Mesenteric fat pad (tissue), 1 donor: ENCODE measurements at places on chromosomes 7 and 10. TPM values are rescaled to one million over a fixed set of nuclear protein-coding genes. Genes with fewer than 3 reads are reported as not detected.

DNA sequence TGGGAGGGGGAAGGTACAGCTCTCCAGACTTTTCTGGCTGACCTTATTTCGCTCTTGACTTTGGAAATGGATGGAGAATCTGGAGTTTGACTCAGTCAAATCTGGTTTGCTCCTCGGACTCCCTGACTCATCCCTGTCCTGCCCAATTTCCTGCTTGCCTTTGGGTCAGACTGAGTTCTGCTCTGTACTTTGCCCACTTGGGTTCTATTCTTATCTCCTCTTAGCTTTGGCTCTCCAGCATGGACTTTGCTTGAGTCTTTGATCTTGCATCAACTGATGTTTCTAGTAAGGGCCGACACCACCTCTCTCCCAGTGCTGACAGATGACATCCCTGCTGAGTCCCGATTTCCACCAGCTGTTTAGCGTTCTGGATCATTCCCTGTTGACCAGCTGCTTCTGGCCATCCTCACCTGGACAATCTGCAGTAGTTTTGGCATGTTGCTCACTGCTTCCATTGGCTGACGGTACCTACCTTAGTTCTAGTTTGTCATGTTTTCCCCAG, 335.3 kb downstream of the SUGCT start:
- DNase-seq: no peak

- no peak for DNase-seq
Observed at GRCh38 chr7:99789441-99790070, 5.6 kb upstream of the CYP3A4 start.

GRCh38 chr7:155692317-155692716, 47.9 kb downstream of the RBM33 start:
- no peak for DNase-seq

- DNase-seq: no peak
Observed at GRCh38 chr7:127886248-127886647, 145.0 kb downstream of the LRRC4 start.

DNA sequence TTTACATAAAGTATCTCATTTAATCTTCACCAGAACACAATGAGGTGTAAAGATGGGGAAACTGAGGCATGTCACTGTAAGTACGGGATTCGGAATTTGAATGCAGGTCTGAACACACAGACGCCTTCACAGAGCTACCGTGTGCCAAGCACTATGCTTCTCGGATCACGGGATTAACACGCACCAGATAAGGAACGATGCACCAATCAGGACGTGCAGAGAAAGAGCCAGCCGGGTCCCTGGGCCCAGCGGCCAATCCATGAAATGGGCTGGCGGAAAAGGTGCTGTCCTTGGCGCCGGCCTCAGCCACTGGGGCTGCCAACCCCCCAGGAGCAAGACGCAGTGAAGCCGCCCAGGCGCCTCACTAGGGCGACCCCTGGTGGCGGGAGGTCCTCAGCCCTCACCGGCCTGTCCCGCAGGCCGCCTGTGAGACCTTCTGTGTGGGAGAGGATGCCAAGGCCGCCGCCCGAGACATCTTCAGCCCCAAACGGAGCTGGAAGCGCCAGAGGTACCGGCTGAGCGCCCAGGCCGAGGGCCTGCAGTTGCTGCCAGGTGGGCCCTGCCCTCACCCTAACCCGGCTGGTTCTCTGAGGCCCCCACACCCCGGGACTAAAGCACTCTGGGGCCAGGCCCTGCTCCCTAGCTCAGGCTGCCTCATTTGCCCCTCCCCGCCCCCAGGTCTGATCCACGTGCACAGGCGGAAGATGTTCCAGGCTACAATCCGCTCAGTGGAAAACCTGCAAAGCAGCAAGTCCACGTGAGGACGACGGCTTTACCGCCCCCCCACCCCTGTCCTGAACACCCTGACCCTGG, 15.6 kb downstream of the ATG9B start:
- DNase-seq: no peak

- DNase-seq: no peak
Observed at GRCh38 chr10:6151087-6151977, 51.4 kb upstream of the PFKFB3 start.

- DNase-seq: no peak
Observed at GRCh38 chr10:94192974-94193373, 169.8 kb downstream of the NOC3L start.

- DNase-seq: no peak
Observed at GRCh38 chr10:61487506-61487905, 34.3 kb upstream of the TMEM26 start.

DNA sequence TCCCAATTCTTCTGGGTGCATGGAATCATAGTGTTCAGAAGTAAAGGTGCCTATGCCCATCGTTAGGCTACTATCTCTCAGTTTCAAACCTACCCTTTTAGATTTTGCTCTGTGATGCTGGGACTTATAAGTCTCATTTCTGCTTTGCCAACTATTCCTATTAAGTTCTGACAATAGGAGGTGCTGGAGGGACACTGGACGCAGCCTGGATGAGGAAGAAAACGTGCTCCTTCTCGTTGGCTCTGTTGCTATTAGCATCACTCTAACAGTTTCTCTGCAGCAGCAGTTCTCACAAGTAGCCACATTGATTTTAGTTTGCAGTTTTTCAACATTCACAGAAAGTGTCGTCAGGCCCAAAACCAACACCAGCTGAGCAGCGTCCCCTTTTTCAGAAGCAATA, 72.4 kb downstream of the ABCC2 start:
- no peak for DNase-seq

GRCh38 chr7:123751821-123752220, 3.0 kb upstream of the WASL start:
- DNase-seq: no peak

DNA sequence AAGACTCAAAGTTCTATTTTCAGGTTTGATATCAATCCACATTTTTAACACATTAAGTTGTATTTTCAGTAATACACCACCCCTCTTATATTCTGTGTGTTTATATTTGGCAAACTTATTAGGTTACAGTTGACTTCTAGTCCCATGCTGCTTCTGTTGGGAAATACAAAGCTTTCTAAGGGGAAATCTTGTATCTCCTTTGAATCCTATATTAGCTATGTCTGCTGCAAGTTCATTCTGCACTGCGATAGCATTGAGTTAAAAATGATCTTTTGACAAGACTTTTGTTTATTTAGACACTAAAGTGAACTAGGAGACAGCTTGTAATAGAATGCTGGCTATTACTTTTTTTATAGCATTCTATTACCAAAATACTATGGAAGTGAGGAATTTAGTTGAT, 625.1 kb upstream of the ANKRD30A start:
- DNase-seq: no peak

- DNase-seq: peak; percentile 73
Observed at GRCh38 chr10:1559311-1559710, 178.0 kb downstream of the ADARB2 start.

- no peak for DNase-seq
Observed at GRCh38 chr10:3709456-3710060, 75.5 kb downstream of the KLF6 start.

DNA sequence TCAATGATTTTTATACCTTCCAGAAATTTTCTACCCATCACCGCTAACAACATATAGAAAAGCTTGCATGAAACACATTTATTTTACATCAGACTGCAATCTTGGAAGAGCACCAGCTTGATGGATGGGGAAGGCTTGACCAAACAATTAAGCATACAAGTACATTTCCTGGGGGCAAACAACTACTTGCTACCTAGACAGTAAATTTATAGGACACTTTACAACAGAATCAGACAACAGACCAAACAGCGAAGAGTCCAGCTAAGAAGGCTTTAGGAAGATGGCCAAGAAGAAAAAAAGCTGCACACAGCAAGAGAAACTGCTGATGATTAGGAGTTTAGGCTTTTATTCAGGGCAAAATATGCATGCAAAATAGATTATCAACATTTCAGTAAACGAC, 8.0 kb downstream of the AASS start:
- no peak for DNase-seq

GRCh38 chr10:133366130-133366478, 7.0 kb downstream of the ECHS1 start:
- DNase-seq: no peak

- DNase-seq: no peak
Observed at GRCh38 chr10:70838270-70838805, 22.6 kb downstream of the SGPL1 start.

CCDC136 gene
- 6.8 TPM for total RNA-seq

AGK gene
- total RNA-seq: 23.2 TPM

SCART1 gene
- total RNA-seq: 3.3 TPM

PNLIPRP3 gene
- not detected for total RNA-seq

HOXA11 gene
- 6.1 TPM for total RNA-seq

DLD gene
- total RNA-seq: 107 TPM

EIF5AL1 gene
- total RNA-seq: 0.22 TPM

CPA5 gene
- total RNA-seq: not detected

COL13A1 gene
- not detected for total RNA-seq

UCMA gene
- not detected for total RNA-seq
